IMR-90 (cell line): ENCODE measurements at places on chromosomes 5 and 9. TPM values are rescaled to one million over a fixed set of nuclear protein-coding genes. Genes with fewer than 3 reads are reported as not detected.

DNA sequence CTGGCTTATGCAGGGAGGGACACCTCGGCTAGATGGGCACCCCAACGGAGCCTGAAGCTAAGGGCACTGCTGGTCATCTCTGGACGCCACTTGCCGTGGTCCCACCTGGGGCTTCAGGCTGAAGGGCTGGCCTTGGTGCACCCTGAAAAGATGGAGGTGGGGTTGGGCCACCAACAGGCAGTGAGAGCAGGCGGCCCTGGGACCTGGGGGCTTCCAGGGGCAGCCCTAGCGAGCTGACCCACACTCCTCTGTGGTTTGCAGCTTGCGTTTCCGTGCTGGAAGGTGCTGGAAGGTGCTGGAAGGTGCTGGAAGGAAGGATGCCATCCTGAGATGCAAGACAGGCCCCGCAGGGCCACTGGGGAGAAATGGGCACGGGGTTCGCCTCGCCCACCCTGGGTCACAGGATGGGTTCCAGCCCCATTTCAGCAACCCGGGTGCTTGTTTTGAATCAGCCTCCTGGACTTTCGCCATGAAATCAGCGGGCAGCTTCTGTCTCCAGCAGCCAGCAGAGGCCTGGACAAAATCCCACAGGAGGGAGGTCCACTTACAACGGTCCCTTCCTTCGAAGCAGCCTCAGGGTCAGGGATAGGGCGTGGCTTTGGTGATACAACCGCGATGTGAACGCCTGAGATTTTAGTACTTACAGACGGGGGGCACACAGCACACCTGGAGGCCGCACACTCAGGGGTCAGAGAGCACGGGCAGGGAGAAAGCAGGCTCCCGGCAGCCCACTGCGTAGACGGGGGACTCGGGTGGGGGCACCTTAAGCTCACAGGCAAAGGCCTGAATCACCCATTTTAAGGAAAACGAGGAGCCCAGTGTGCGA, 303.1 kb upstream of the IRX4 start:
- no peak for DNase-seq
- no peak overlapping the region for H3K27ac ChIP-seq
- no peaks in the 10 kb centered on the region for H3K4me1 ChIP-seq
- no peaks in the 10 kb centered on the region for H3K36me3 ChIP-seq
- no peak overlapping the region for H3K4me3 ChIP-seq

DNA sequence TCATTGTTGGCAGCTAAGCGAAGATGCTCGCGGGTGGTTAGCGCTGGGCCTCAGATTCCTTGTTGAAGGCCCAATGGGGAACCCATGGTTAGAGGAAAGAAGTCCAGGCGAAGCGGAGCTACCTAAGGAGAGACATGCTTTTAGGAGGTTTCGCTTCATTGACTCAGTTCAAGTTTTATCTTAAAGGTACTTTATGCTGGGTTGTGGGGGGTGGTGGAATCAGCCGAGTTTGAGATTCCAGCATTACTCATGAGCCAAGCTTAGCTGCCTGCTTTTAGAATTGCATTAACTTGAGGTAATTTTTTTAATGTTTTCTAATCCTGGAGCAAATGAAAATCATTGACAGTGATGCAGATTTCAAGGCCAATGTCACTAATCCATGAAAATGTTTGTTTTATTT, 16.1 kb downstream of the MEGF10 start:
- H3K4me3 ChIP-seq: no peak overlapping the region
- H3K27ac ChIP-seq: no peak overlapping the region
- no peak for DNase-seq

SPIN1 gene
- 141 and 189 TPM in 2 replicates for total RNA-seq

PIK3R1 gene
- 9.3 and 13.6 TPM in 2 replicates for total RNA-seq

TTF1 gene
- total RNA-seq: 6.5 and 11.1 TPM in 2 replicates

GRCh38 chr5:128213340-128213739, 129.8 kb downstream of the SLC12A2 start:
- peak; percentile 77 for DNase-seq
- no peak overlapping the region for H3K4me3 ChIP-seq
- H3K27ac ChIP-seq: no peak overlapping the region
- no peaks in the 10 kb centered on the region for H3K36me3 ChIP-seq
- peaks cover 3% of the 10 kb centered on the region; the same call in 1 of the 2 replicates for H3K4me1 ChIP-seq
- H3K27me3 ChIP-seq: no peaks in the 10 kb centered on the region
